Iris pigment epithelial cell (primary cell): ENCODE measurements at places on chromosomes 13 and 19.

DNA sequence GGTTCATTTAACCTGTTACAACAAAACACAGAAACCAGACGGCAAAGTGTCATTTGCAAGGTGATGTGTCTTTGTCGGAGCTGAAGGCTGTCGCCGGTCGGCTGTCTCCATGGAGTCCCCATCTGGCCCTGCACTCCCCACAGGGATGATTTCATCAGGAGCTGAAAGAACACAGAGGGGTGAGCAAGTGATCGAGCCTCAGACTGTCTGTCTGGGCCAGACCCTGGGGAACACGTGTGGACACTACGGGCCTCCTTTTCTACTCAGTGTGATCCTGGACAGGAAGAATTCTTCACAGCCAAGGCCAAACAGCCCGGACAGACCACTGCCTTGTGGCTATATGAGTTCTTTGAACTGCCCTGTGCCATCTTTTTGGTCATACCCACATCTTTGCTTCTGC, 85.1 kb downstream of the RNASEH2B start:
- no peak for DNase-seq

- peak; percentile 98 for DNase-seq
Measured at GRCh38 chr19:16446724-16447368, 24.9 kb downstream of the EPS15L1 start.

DNA sequence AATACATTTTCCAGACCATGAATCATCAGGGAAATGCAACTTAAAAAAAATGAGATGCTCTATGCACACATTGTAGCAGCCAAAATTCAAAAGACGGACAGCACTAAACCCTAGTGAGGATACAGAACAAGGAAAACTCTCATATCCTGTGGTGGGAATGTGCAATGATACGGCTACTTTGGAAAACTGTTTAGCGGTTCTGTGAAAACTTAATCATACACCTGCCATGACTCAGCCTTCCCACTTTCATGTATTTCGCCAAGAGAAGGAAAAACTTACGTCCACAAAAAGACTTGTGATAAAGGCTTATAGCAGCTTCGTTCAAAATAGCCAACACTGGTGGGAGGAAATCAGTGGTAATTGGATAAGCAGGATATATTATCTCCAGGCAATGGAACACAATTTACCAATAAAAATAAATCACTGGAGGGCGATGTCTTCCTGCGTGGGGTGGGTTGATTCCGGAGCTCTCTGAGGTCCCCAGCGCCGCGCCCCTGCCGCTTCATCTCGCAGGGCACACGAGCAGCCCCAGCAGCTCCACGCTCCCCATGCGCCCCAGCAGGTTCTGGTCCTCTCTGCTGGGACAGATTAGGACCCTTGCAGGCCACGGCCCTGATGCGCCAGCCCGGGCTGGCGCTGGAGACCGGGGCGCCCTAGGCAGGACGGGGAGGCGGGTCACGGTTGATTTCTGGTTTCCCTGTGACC, 97.2 kb upstream of the ARHGEF7 start:
- DNase-seq = no peak

DNA sequence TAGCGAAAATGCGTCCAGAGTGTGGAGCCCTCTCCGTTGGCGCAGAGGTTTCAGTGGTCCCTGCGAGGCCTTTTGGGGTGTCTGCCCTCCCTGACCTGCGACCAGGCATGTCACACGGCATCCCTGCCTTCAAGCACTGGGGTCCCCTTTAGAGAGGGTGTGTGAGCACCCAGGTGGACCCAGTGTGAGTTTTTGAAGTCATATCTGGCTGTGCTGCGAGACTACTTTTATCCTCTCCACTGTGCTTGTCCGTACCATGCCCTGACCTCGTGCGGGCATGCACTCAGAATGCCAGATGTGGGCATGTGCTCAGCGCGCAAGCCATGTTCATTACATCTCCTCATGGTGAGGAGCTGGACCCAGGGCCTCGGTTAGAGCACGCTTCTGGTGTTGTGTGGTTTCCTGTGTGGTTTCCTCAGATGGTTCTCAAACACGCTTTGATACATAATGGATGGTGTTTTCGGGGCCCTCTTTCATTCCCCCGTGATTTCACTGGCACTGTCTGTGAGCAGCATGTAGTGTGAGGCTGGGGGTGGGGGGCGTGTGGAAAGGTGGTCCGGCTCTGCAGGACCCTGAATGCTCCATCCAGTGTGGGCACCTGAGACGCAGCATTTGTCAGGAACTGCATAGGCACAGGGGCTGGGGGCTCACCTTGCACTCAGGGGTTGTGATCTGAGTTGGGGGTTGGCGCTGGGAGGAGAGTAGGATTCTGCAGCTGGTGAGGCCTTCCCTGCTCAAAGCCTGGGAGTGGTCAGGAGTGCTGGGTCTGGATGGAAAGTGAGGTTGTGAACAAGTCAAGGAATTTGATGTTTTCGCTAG, 2.3 kb downstream of the TFDP1 start:
- DNase-seq = no peak

- no peak for DNase-seq
Measured at GRCh38 chr13:79211377-79211776, 194.7 kb downstream of the RBM26 start.

- peak; percentile 58 for DNase-seq
Measured at GRCh38 chr13:110989331-110989730, 74.5 kb upstream of the ANKRD10 start.

- DNase-seq = no peak
Measured at GRCh38 chr13:48159826-48160225, 64.9 kb upstream of the MED4 start.

- peak; percentile 56 for DNase-seq
Measured at GRCh38 chr13:72552731-72553130, 174.7 kb downstream of the MZT1 start.
